ENCODE measurements at places on chromosomes 12 and 14.
A peak's percentile ranks its signal among the peaks of the same experiment; 100 is the strongest.

GRCh38 chr12:47725893-47726292 lies 603 bp upstream of the ENDOU start:
- no peak for DNase-seq

DNA sequence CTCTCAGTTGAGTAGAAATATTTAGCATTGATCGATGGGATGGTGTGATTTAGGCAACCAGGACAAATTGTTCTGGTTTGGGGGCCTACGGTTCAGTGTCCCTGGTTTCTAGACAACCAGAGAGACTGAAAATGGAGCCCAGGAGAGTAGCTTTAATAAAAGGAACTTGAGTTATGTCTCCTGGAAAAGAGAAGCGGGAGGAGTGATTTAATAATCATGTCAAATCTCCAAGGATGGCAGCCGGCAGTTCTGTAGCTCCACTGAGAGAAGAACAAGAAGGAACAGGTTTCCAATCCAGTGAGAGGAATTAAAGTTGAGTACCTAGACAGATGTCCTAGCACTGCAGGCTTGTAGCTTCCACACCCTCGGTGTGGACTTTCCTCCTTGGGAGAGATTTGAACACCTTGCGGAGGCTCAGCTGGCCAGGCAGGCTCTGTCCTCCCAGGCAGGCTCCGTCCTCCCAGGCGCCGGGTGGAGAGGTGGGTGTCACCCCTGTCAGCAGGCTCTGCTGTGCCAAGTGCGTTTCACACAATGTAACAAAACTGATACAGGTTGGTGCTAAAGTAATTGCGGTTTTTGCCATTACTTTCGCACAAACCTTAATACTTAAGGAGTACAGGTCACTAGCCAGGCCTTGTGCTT lies 45.9 kb downstream of the SLC6A12 start:
- DNase-seq, result no peak

DNA sequence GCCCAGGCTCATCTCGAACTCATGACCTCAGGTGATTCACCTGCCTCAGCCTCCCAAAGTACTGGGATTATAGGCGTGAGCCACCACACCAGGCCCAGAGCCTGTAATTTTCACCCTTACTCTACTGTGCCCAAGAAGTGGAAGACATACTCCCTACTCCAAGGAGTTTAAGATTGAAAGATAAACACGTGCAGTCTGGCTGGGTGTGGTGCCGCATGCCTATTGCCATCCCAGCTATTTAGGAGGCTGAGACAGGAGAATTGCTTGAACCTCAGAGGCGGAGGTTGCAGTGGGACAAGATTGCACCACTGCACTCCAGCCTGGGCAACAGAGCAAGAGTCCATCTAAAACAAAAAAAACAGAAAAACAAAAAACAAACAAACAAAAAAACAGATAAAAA lies 90.0 kb downstream of the NINJ2 start:
- no peak for DNase-seq

GRCh38 chr12:103839609-103840461 lies 1.2 kb downstream of the NT5DC3 start:
- DNase-seq, result peak; percentile 18

DNA sequence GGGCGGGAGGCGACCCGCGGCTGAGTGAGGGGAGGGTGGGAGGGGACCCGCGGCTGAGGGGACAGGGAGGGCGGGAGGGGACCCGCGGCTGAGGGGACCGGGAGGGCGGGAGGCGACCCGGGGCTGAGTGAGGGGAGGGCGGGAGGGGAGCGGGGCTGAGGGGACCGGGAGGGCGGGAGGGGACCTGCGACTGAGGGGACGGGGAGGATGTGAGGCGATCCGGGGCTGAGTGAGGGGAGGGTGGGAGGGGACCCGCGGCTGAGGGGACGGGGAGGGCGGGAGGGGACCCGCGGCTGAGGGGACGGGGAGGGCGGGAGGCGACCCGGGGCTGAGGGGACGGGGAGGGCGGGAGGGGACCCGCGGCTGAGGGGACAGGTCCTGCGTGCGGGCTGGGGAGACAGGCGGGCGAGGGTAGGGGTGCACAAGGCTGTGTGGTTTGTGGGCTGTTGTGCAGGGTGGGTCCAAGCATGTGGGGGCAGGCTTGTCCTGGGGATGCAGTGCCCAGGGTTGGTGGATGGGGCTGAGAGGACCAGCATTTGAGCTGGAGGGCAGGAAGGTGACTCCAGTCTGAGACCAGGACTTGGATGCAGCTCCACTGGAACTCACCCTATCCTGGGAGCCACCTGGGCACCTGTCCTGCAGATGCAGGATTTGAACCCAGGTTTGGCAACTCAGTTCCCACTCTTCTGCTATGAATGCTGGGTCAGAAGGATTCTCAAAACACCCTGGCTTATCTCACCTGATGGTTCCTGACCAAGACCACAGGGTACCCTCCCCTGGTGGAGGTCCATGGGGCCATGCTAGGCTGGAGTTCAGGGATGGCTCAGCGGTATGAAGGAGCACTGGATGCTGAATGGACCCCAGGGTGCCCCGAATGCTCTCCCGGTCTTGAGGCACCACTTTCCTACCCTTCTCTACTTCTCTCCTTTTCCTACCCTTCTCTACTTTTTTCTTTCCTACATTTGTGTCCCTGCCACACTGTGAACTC lies 9.4 kb downstream of the PLD4 start:
- peak; percentile 25 for DNase-seq

- peak; percentile 98 for DNase-seq
Measured at GRCh38 chr12:75334384-75335030, at the start of gene GLIPR1L1. Gene GLIPR1L1, plus strand, starts transcription at chr12:75334670. Its CDS starts 59 bp downstream, at chr12:75334729.

DNA sequence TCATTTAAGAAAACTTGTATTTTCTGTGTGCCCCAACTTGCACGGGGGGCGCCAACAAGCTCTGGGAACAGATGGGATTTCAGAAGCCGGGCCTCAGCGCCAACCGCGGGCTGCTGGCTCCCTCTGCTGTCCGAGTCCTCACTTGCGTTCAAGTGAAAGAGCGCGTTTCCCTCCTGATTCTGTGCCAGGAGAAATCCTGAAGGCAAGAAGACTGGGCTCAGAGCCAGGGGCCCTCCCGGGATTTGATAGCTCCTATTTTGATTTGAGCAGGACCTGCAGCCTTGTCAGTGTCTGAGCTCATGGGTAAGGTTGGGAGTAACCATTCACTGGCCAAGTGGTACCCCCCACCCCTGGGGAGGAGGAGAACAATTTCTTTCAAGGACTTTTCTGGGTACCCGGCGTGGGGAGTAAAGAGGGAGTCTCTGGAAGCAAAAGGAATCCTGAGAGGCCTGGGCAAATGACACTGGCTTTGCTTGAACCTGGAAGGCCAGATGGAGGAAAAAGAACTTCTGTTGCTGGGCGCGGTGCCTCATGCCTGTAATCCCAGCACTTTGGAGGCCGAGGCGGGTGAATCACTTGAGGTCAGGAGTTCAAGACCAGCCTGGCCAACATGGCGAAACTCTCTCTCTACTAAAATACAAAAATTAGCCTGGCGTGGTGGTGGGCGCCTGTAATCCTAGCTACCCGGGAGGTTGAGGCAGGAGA lies 179.0 kb upstream of the RGS6 start:
- peak; percentile 96 for DNase-seq

DNA sequence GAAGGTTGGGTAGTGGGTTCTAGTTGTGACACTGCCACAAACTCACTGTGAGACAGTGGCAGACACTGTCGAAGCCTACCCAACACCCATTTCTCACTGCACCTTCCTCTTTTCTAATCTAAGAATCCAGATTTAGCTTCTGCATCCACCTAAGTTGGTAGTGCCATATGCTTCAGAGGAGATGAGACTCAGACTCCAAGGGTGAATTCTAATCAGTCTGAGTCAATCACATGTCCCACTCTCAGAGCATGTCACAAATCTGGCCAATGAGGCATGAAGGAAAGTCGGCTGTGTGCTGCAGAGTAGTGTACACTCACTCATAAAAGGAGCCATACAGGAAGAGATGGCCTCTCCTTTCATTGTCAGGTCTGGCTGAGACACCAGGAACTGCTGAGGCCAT lies 102.1 kb upstream of the RAP1B start:
- DNase-seq, result peak; percentile 26

GRCh38 chr14:47442211-47442610 lies 233.2 kb downstream of the MDGA2 start:
- peak; percentile 12 for DNase-seq

DNA sequence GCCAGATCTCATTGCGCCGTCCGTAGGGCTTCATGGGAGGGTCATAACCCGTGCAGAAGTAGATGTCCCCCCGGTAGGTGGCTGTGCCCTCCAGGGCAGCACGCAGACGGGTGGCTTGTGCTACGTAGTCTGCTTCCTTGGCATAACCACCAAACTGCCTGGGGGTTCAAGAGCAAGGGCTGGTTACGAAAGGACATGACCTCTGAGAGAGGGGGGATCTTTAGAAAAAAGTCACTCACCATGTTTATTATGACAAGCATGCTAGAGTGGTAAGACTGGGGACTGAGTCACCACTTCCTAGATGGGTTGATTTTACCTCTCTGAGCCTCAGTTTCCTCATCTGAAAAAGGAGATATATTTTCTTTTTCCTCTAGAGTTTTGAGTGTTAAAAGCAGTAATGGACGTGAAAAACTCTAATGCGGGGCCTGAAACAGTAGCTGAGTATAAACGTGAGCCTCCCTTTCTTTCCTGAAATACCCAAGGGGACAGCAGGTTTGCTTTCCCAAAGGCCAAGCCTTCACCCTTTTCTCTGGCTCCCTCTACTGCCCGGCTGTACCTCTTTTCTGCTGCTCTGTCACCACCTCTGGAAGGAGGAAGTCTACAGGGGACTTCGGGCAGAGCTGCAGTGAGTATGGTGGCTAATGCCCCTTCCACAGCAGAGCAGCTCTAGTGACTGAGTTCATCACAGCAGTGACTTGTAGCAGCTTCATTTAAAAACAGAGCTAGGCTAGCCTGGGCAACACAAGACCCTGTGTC lies 23.5 kb upstream of the GPRC5D start:
- no peak for DNase-seq

GRCh38 chr12:44851586-44851985 lies 24.5 kb downstream of the NELL2 start:
- DNase-seq, result no peak

- DNase-seq, result peak; percentile 75
Measured at GRCh38 chr12:99259040-99259934, 388.3 kb upstream of the GARIN6 start.

GRCh38 chr12:30928356-30929244 lies 2.1 kb downstream of the TSPAN11 start:
- no peak for DNase-seq

GRCh38 chr12:115870021-115870420 lies 407.5 kb downstream of the MED13L start:
- DNase-seq, result no peak

- DNase-seq, result no peak
Measured at GRCh38 chr14:93037351-93037750, 78.4 kb downstream of the ITPK1 start.

GRCh38 chr14:73235531-73236155 lies 1.7 kb upstream of the PAPLN start:
- DNase-seq, result peak; percentile 83

DNA sequence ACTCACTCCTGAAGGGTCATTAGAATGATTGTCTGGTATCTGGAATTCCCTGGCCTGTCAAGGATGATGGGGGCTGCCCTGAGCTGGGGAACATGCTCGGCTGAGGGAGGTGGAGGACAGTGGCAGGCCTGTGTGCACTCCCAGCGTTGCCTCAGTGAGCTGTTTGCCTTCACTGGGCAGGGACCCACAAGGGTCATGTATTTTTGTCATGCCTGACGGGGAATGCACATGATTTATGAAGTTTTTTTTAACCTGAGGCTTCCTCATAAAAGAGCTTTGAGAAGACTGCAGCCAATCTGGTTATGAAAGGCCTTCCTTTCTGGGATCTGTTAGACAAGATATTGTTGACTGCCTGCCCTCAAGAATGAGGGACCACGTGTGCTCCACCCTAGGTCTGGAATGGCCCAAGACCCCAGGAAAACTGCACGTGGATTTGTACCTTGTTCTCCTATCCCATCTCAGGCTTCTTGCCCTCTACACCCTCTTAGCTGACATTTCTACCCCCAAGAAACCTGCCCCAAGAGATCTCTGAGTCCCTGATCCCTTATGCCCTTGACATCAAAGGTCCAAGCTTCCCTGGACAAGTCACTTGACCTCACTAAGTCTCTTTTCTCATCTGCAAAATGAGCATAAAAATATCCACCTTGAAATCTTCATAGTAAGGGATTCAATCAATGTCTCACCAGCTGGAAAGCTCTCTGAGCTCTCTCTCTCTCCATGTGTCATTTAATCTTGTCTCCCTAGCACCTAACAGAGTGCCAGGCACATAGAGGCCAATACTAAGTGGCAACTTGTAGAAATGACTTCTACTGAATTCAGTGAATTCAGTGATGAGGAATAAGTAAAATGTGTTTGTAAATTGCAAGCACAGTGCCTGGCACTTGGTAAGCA lies 24.5 kb upstream of the COL2A1 start:
- DNase-seq, result peak; percentile 68

DNA sequence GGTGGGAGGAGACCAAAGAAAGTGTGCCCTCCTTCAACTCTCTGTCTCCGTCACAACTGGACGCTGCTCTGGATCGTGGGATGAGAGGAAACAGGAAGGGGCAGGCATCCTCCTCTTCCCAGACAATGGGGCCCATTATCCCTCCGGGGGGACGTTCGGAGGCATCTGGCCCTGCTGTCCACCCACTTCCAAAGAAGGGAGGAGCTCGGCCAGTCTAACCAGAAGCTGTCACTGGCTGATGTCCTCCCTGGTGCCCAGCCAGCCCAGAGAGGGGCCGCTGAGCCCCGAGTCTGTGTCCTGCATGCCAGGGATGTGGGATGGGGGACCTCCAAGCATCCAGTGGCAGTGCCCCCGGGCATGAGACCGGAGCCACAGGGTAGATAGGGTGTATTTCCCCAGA lies 39.8 kb upstream of the MEG3 start:
- DNase-seq, result peak; percentile 48

GRCh38 chr12:18798535-18799361 lies 60.8 kb downstream of the CAPZA3 start:
- DNase-seq, result no peak

DNA sequence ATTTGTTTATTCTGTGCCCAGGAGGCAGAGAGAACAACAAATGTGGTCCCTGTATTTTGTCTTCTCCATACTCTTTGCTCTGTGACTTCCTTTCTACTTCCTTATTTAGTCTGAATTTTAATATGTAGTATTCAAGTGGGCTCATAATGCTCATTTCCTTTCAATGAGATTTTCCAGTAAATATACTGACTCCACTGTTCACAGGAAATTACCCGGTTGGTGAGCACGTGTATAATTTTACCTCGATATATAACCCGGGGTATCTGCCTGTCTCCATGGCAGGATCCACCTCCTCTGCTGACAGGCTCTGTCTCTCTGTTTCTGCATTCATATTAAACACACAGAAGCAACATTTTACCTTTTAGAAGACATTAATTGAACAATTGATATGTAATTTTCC lies 166.0 kb downstream of the SLC38A4 start:
- no peak for DNase-seq

DNA sequence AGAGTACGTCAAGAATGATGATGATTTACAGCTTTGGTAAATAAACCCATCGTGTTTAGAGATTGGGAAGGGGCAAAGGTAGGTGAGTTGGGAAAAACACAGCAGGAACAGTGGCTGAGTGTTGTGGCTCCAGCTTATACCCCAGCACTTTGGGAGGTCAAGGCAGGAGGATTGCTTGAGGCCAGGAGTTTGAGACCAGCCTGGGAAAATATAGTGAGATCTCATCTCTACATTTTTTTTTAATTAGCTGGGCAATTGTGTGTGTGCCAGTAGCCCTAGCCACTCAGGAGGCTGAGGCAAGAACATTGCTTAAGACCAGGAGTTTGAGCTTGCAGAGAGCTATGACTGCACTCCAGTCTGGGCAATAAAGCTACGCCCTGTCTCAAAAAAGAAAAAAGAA lies 77.1 kb downstream of the RASSF9 start:
- DNase-seq, result no peak

GRCh38 chr14:20530771-20531571 lies 25.6 kb downstream of the RNASE10 start:
- peak; percentile 87 for DNase-seq

- DNase-seq, result no peak
Measured at GRCh38 chr14:75802486-75802885, 141.4 kb downstream of the TTLL5 start.

GRCh38 chr14:94088516-94088915 lies 7.4 kb downstream of the IFI27L1 start:
- DNase-seq, result no peak
